ENCODE measurements at places on chromosomes 6 and 20.

GRCh38 chr6:20948556-20948955 is 414.3 kb downstream of the CDKAL1 start:
- DNase-seq, result no peak

- DNase-seq, result no peak
Observed at GRCh38 chr6:7418238-7418905, 28.8 kb downstream of the RIOK1 start.

GRCh38 chr6:163438298-163438939 is 23.9 kb downstream of the QKI start:
- DNase-seq, result no peak

DNA sequence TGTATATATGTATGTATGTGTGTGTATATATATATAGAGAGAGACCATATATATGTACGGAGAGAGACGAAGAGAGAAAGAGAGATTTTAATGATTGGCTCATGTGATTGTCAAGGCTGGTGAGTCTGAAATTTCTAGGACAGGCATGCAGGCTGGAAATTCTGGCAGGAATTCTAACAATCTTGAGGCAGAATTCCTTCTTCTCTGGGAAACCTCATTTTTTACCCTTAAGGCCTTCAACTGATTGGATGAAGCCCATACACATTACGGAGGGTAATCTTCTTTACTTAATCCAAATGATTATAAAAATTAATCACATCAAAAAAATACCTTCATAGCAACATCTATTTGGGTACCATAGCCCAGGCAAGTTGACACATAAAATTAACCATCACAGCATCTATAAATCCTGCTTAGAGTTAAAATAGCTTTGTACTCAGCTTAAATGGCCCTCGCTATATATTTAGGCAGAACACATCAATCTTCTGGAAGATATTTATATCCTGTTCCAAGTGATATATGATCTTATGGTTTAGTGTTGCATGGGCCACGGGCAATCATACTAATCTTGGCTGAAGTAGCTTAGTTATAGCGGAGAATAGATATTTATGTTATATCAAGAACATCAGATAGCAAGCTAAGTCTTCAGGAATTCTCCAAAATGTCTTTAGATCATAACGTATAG is 36.6 kb downstream of the ABRACL start:
- no peak for DNase-seq

GRCh38 chr20:8320306-8320705 is 188.2 kb downstream of the PLCB1 start:
- DNase-seq, result no peak

- no peak for DNase-seq
Observed at GRCh38 chr6:39088331-39088730, 26.7 kb downstream of the SAYSD1 start.

DNA sequence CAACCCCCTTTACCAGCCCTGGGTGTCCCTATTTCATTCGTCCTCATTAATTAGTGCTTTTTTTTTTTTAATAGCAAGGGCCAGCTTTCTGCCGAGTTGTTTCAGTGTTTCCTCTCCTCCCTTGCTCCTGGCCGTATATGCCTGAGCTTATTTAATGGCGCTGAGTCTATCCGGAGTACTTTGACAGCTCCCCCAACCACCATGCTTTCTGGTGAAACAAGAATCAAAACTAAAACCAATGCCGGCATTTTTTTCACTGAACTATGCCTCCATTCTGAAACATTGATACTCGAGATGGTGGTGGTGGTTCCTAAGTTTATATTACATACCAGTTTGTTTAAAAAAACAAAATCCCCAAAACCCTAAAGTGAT is 1.2 kb downstream of the DCBLD1 start:
- no peak for DNase-seq

DNA sequence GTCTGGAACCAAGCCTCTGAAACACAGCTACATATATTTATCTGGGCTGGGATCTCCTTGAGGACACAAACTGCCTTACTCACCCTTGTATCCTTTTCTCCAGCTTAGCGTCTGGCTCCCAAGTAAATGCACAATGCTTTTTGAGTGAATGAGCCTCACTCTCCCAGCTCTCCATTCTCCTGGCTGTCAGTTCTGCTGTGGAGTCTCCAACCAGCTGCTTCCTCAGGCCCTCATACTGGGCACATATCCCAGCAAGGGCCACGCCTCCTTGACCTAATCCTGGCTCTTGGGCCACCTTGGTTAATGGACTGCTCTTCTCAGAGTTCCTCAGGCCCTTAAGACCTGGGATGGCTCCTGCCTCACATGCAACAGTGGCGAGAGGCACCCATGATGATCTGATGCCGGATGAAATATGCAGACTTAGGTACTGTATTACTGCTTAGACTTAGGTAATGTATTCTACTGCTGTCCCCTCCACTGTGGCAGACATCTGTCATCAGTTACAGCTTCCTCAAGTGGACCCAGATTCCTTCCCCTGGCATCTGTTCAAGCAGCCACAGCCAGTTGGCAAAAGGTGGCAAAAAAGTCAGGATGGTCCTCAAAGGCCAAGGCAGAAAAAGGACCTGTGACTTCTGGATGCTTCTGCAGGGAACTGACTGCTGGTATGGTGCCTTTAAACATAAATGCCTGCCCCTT is 16.5 kb downstream of the SNHG17 start:
- DNase-seq, result no peak

DNA sequence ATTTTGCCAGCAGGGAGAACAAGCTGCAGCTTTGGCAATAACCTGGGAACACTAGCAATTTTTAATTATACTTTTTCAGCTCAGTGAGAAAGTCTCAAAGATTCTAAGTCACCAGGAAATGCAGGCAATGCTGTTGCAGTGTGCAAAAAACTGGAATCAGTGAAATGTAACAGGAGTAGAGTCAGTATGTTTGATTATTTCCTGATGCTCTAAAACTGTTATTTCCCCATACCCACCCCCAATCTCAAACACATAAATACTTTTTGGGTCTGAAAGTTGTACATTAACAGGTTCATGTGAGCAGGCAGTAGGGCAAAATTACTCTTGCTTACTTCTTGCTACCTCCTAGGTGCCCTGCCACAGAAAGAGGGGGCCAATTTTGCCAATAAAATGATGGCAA is 65.4 kb upstream of the BEND6 start:
- no peak for DNase-seq

- no peak for DNase-seq
Observed at GRCh38 chr6:130610303-130610702, 216.9 kb upstream of the SMLR1 start.

GRCh38 chr6:27757307-27757706 is 154.9 kb downstream of the OR2B2 start:
- DNase-seq, result no peak

DNA sequence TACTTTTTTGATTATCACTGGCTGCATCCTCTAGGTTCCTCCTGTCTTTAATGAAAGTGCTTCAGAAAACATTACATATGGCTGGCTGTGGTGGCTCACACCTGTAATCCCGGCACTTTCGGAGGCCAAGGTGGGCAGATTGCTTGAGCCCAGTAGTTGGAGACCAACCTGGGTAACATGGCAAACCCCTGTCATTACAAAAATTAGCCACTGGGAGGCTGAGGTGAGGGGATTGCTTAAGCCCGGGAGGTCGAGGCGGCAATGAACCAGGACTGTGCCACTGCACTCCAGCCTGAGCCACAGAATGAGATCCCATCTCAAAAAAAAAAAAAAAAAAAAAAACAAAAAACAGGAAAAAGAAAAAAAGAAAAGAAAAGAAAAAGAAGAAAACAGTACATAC is 35.3 kb downstream of the BEND3 start:
- DNase-seq, result no peak

- no peak for DNase-seq
Observed at GRCh38 chr6:34521463-34522285, 34.5 kb downstream of the SPDEF start.
